ENCODE measurements at places on chromosomes 5 and 9. TPM values are rescaled to one million over a fixed set of nuclear protein-coding genes. Genes with fewer than 3 reads are reported as not detected.

DNA sequence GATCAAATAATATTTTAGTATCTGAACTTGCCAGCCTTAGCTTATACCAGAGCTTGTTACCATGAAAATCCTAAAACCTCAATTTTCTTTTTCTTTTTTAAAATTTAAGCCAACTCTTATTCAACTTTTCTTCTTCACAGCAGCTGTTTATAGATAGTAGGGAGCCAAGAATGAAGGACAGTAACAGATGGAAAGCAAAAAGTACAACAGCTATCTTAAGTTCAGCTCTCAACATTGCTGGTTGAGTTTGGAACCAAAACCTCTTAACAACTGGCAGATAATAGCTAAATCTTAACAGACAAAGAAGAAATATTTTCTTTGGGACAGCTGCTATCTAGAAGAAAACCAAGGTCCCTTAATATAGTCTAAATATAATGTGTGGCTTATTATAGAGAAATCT lies 74.7 kb downstream of the PJA2 start:
- DNase-seq, result no peak

DNA sequence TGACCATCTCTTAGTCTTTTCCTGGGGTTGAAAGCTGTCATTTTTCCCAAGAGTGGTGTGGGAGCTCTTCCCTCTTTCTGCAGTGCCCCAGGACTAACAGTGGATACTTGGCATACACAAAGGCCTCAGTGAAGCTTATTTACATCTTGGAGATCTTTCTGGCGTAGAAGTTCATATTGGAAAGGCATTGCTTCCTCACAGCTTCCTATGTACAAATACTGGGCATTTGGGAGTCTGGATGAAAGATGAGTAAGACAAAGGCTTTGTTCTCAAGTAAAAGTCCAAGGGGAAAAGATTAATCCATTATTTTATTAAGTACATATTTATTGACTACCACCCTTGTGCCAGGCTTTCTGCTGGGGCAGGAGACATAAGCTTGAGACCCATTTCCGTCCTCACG lies 22.0 kb downstream of the MAP3K1 start:
- no peak for DNase-seq

- DNase-seq, result no peak
Measured at GRCh38 chr9:71670121-71670520, 98.2 kb downstream of the CEMIP2 start.

GRCh38 chr5:149002761-149003689 lies 59.8 kb downstream of the SH3TC2 start:
- peak; percentile 62 for DNase-seq

DNA sequence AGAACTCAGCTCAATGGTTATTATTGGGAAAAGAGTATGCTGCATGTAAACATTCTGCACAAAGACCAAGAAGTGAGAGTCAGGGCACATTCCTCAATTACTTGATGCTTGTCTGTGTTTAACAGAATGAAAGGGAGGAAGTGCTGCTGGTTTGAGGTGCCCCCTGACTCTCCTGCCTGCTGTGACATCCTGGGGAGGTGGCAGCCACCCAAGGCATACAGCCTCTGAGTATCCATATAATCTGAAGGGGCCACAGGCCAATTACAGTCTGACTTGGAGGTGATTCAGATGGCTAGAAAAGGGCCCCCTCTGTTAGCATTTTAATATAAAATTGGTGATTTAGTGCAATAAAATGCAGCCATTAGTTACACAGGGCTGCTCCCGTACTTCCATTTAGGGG lies 313.8 kb downstream of the ASTN2 start:
- DNase-seq, result no peak

- DNase-seq, result peak; percentile 35
Measured at GRCh38 chr5:139752506-139753473, 42.8 kb upstream of the PSD2 start.

DNA sequence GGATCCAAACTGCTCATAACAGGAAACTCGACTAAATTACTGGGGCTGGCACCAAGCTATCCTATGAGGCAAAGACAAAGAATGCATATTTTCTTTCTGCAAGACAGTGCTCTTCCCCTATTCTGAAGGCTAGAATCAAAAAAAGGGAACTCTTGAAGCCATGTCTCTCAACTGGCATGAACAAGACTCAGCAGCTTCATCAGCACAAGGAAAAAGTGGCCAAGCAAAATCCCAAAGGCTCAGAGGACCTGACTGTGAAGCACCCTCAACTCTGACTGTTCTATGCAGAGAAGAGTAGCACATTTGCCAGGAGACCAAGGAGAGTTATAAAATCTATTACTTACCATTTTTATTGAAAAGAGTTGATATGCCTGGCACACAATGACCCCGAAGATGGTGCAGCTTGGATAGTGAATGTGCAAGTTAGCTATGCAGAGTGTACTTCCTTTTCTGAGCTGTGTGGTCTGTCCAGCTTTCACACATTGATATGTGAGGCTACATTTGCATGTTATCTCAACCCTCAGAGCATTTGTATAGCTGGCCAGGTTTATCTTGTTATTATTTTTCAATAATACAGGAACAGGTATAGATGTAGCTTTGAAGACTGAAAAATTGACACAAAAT lies 51.0 kb upstream of the FYB1 start:
- DNase-seq, result no peak

PRXL2C gene
- total RNA-seq, result 12.8 TPM

- DNase-seq, result no peak
Measured at GRCh38 chr5:21701317-21701716, 1151.8 kb downstream of the CDH12 start.

Data from foreskin keratinocyte (primary cell).